ENCODE measurements at places on chromosomes 1 and 21.
A peak's percentile ranks its signal among the peaks of the same experiment; 100 is the strongest.

GRCh38 chr1:85297855-85298629 is 21.6 kb upstream of the BCL10 start:
- DNase-seq, result no peak

DNA sequence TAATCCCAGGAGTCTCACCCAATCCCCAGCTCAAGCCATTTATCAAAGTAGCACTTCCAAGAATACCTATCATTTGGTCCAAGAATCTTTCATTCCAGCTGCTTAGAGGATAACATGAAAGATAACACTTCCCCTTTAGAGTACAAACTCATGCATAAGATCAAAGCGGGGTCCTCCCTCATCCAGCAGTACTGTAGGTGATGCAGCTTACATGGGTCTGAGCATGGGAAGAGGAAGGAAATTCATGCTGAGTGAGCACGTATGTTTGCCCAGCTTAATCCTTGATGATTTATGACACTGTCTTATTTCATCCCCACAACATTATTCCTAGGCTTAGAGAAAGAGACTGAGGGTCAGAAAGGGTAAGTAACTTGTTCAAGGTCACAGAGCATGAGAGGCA is 167.1 kb upstream of the GJB5 start:
- no peak for DNase-seq

- no peak for DNase-seq
Measured at GRCh38 chr1:223780318-223780717, 65.4 kb downstream of the TP53BP2 start.

GRCh38 chr1:89894210-89895201 is 73.7 kb downstream of the LRRC8D start:
- no peak for DNase-seq

GRCh38 chr1:20068722-20069121 is 1.3 kb upstream of the PLA2G5 start:
- DNase-seq, result no peak

DNA sequence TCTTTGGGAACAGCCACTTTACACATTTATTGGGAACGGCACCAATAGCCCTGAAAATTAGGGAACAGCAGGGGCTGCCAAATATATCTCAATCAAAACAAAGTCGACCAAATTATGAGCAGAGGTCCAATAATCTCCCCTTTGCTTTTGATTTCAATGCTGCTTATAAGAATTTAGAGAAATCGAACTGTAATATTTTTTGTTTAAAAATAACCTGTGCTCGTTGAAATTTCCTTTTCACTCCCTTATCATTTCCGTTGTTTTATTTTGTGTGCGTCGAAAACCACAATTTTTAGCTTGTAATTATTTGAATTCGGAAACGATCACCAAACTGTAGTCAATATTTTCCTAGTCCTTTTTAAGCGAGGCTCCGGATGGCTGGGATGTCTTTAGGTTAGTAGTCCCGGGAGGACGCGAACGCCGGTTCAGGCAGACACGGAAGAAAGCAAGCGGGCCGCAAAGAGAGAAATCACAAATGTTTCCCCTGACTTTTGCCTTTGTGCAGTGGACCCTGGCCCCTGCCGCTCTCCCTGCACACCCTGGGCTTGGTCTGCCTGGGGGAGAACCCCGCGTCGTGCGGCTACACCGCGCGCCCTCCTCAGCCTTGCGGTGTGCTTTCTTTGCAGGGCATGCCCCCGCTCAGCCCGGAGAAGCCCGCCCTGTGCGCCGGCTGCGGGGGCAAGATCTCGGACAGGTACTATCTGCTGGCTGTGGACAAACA is 2.3 kb downstream of the LHX9 start:
- DNase-seq, result no peak

- no peak for DNase-seq
Measured at GRCh38 chr1:7608628-7609305, 162.3 kb upstream of the VAMP3 start.

- peak; percentile 93 for DNase-seq
Measured at GRCh38 chr1:192609110-192610079, 26.6 kb upstream of the RGS13 start.

GRCh38 chr1:89719502-89720306 is 86.8 kb downstream of the LRRC8C start:
- peak; percentile 66 for DNase-seq

- no peak for DNase-seq
Measured at GRCh38 chr1:167094690-167095089, 815 bp downstream of the STYXL2 start.

DNA sequence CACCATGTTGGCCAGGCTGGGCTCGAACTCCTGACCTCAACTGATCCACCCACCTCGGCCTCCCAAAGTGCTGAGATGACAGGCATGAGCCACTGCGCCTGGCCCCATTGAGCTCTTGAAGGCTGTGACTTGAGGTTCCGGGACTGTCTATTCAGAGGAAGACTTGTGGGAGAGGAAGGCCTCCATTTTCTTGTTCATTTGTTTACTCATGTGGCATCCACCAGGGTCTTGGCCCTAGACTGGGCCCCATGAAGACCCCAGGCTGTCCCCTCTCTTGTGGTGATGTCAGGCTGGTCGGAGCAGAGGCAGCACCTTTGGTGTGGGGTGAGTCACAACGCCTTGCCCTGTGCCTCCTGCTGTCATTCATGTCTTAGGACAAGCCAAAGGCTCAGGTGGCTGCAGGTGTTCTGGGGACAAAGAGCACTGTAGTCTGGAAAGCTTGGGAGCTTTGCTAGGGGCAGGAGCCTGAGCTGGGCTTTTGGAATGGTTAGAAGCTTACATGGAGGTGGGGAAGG is 224.6 kb upstream of the C1orf174 start:
- no peak for DNase-seq

DNA sequence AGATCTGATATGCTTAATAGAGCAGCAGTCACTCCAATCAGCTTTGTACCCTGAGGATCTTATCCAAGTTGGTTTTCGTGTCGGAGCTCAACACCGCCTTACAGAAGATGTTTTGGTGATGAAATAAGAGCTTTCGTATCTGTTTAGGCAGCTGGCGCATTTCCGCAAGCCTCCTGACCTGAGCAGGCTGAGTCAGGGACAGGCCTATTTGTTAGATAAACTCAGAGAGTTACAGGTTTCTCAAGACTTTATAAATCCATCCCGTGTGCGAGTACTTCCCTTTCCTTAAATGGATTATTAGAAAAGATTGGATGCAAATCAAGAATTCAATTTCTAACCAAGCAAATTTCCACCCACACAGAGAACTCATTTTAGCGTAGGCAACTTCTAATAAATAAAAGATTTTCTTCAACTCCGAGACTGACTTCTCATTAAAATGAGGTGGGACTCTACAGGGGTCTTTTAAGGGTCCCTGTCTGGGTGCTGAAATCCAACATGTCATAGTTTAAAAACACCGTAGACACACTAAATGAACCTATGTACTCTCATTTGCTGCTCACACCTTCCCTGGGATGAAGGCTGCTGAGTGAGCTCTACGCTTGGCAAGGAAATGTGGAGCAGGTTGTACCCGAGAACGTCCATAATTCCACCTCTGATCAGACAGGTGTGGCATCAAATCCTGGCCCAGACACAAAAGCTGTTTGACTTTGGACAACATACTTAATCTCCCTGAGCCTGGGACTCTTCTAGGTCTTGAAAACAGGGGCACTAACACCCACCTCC is 106.9 kb upstream of the F3 start:
- DNase-seq, result no peak

GRCh38 chr1:89736937-89737733 is 83.7 kb upstream of the LRRC8D start:
- no peak for DNase-seq

- peak; percentile 45 for DNase-seq
Measured at GRCh38 chr1:205301842-205302588, 19.5 kb downstream of the NUAK2 start.

GRCh38 chr1:96075704-96076455 is 645.7 kb upstream of the PTBP2 start:
- no peak for DNase-seq

- DNase-seq, result no peak
Measured at GRCh38 chr21:38249256-38249655, 7.5 kb upstream of the KCNJ15 start.

Measured in OCI-LY7 (cell line).